Activated T-cell treated with anti-CD3 and anti-CD28 coated beads, Interleukin-2, amount 50 U/mL, for 72 hours (primary cell): ENCODE measurements at places on chromosomes 12 and 14.
A peak's percentile ranks its signal among the peaks of the same experiment; 100 is the strongest.

- H3K27ac ChIP-seq: peak overlapping the region; percentile 99
- peaks cover 49% of the 10 kb centered on the region for H3K36me3 ChIP-seq
- H3K27me3 ChIP-seq: no peaks in the 10 kb centered on the region
- H3K4me1 ChIP-seq: peaks cover 44% of the 10 kb centered on the region
These were observed 767 bp upstream of the CCNT1 start for GRCh38 chr12:48717252-48717695.

- H3K36me3 ChIP-seq: peaks cover 2% of the 10 kb centered on the region
- no peak overlapping the region for H3K27ac ChIP-seq
- no peaks in the 10 kb centered on the region for H3K4me1 ChIP-seq
These were observed 159.6 kb downstream of the CEP128 start for GRCh38 chr14:80781972-80782367.

DNA sequence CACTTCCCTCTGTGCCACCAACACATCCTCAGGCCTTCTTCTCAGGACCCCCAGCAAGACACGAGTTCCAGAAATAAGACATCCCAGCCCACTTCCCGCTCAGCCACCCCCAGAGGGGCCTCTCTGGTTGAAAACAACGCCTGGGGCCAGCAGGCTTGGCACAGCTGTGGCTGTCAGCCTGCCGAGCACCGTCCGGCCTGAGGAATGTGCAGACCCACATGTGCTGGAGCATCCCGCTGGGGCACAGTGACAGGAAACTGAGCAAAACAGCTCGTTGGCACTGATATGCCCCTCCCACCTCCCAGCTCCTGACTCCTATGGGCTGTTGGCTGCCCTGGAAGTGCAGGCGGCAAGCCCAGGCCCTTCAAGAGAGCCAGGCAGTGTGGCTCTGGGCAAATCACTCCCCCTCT, 1.4 kb downstream of the SYNE3 start:
- peaks cover 62% of the 10 kb centered on the region for H3K4me1 ChIP-seq
- no peaks in the 10 kb centered on the region for H3K27me3 ChIP-seq
- DNase-seq: no peak

- no peaks in the 10 kb centered on the region for H3K27me3 ChIP-seq
- no peak overlapping the region for H3K4me3 ChIP-seq
- no peak overlapping the region for H3K27ac ChIP-seq
- no peaks in the 10 kb centered on the region for H3K4me1 ChIP-seq
These were observed 48.3 kb downstream of the TTC6 start for GRCh38 chr14:37643701-37644100.

- peak overlapping the region; percentile 39 for H3K27ac ChIP-seq
- no peaks in the 10 kb centered on the region for H3K27me3 ChIP-seq
- H3K4me1 ChIP-seq: peaks cover 69% of the 10 kb centered on the region
- peaks cover 9% of the 10 kb centered on the region for H3K36me3 ChIP-seq
- H3K4me3 ChIP-seq: peak overlapping the region; percentile 51
These were observed 242.9 kb downstream of the CHST11 start for GRCh38 chr12:104699489-104700190.

GRCh38 chr12:124588751-124589267, 21.4 kb upstream of the NCOR2 start:
- H3K27me3 ChIP-seq: peaks cover 5% of the 10 kb centered on the region
- H3K27ac ChIP-seq: no peak overlapping the region
- peaks cover 17% of the 10 kb centered on the region for H3K4me1 ChIP-seq
- H3K36me3 ChIP-seq: peaks cover 6% of the 10 kb centered on the region
- peak; percentile 21 for DNase-seq

DNA sequence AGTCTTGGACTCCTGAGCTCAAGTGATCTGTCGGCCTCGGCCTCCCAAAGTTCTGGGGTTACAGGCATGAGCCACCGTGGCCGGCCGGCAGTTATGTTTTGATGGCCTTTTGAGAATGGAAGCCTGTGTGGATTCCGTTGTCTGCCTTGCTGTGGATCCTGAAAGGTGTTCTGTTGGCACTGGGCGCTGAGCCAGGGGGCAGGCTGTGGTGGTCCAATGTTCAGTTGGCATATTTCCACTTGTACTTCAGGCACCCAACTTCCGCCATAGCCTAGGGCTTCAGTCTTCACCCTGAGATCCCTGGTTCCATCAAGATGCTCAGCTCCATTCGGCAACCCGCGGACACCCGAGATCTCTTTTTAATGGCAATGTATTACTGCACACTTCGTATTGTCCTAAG, 6.3 kb upstream of the RPLP0 start:
- peaks cover 2% of the 10 kb centered on the region for H3K36me3 ChIP-seq
- H3K4me3 ChIP-seq: no peak overlapping the region
- no peak overlapping the region for H3K27ac ChIP-seq

GRCh38 chr12:4603946-4604345, 41.9 kb downstream of the DYRK4 start:
- peaks cover 13% of the 10 kb centered on the region for H3K4me1 ChIP-seq
- no peak overlapping the region for H3K27ac ChIP-seq
- H3K27me3 ChIP-seq: peaks cover 17% of the 10 kb centered on the region
- no peak overlapping the region for H3K4me3 ChIP-seq
- peaks cover 3% of the 10 kb centered on the region for H3K36me3 ChIP-seq

- H3K4me3 ChIP-seq: no peak overlapping the region
- H3K27me3 ChIP-seq: no peaks in the 10 kb centered on the region
- H3K36me3 ChIP-seq: no peaks in the 10 kb centered on the region
- H3K4me1 ChIP-seq: no peaks in the 10 kb centered on the region
- H3K27ac ChIP-seq: no peak overlapping the region
- no peak for DNase-seq
These were observed 36.5 kb upstream of the ANO4 start for GRCh38 chr12:100758083-100758482.

DNA sequence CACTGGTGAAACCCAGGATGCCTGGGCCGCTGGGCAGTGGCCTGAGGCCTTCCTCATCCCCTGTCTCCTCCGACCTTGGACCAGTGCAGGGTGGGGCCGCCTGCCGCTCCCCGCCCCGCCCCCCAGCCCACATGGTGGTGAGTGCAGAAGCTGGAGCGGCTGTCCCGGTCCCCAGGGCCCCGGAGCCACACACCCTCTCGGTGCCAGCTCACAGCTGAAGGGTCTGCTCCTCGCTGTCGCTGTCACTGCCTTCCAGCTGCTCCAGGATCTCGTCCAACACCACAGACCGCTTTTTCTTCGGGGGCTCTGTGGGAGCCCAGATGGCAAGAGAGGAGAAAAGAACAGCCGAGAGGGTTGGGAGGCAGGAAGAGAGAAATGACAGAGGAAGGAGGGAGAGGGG, 143.1 kb downstream of the RBM19 start:
- no peaks in the 10 kb centered on the region for H3K36me3 ChIP-seq
- no peaks in the 10 kb centered on the region for H3K27me3 ChIP-seq
- H3K4me1 ChIP-seq: no peaks in the 10 kb centered on the region
- H3K4me3 ChIP-seq: no peak overlapping the region

DNA sequence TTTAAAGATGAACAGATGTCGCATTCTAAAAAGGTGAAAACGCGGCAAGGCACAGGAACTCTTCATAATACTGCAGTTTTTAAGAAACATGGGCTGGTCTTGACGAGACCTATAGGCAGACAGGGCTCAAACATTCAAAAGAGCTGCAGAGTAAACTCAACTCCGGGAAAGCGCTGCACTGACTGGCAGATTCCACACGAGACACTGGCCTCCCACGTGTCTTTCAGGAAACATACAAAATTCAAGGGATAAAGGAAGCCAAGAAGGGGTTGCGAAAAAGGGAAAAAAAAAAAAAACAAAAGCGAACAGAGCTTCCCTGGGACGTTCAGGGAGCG, 614 bp upstream of the ARF6 start:
- H3K4me3 ChIP-seq: peak overlapping the region; percentile 97
- peaks cover 20% of the 10 kb centered on the region for H3K4me1 ChIP-seq
- no peaks in the 10 kb centered on the region for H3K27me3 ChIP-seq
- peak overlapping the region; percentile 97 for H3K27ac ChIP-seq
- peak; percentile 50 for DNase-seq
- H3K36me3 ChIP-seq: peaks cover 49% of the 10 kb centered on the region

DNA sequence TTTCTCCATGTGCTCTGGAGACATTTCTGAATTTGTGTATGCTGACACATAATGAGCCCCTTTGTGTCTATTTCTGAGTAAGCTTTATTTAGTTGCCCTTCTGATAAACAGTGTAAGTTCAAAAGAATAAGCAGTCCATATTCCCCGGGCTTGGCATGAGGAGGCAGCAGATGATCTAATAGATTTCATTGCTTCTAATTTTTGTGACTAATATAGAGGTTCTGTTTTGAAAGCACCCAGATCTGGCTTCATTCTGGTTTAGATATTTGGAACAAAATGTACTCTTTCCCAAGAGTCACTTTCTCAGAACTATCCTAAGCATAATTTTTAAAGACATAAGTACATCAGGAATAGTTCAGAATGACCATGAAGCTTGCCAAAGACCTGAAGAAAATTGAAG, 290.9 kb downstream of the BTG1 start:
- no peaks in the 10 kb centered on the region for H3K27me3 ChIP-seq
- no peak overlapping the region for H3K27ac ChIP-seq
- no peak overlapping the region for H3K4me3 ChIP-seq
- DNase-seq: no peak

DNA sequence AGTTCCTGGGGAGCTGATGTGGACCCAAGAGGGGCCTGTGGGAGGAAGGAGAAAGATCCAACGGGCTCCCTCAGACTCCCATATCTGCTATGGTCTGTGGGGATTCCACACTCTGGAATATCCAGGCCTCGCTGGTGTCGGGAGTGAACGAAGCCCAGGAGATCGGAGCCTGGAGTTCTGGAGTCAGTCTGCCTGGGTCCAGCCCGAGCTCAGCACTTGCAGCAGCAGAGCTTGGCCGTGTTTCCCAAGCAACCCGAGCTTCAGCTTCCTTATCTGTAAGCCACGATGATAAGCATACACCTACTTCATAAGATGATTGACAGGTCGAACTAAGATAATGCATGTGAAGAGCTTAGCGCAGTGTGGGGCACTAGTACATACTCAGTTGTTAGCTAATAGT, 10.1 kb downstream of the LTBP2 start:
- no peak overlapping the region for H3K27ac ChIP-seq
- H3K4me3 ChIP-seq: no peak overlapping the region
- no peaks in the 10 kb centered on the region for H3K27me3 ChIP-seq
- no peak for DNase-seq
